ENCODE measurements at places on chromosomes 5 and 9.

GRCh38 chr5:160165137-160166068 lies 46.2 kb upstream of the PWWP2A start:
- no peak for DNase-seq

- peak; percentile 23 for DNase-seq
Observed at GRCh38 chr9:96135076-96135752, 166.8 kb downstream of the HSD17B3 start.

- no peak for DNase-seq
Observed at GRCh38 chr5:73394610-73395009, 54.0 kb downstream of the FOXD1 start.

DNA sequence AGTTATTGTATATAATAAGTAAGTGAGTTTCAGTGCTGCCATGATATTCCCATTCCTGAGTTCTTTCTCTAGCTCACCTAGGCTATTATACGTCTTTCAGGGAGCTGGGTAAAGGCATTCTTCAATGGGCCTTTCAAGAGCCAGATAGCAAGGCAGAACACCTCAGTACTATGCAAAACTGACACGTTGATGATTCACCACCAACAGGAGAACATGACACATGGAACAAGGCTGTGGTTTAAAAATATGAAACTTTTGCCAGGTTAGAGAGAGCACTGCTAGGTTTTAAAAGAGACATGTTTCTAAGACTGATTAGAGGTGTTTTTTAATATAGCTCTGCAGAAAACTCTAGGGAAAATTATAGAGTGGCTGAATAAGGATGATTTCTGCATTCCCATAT lies 95.9 kb downstream of the UGCG start:
- DNase-seq, result peak; percentile 76

DNA sequence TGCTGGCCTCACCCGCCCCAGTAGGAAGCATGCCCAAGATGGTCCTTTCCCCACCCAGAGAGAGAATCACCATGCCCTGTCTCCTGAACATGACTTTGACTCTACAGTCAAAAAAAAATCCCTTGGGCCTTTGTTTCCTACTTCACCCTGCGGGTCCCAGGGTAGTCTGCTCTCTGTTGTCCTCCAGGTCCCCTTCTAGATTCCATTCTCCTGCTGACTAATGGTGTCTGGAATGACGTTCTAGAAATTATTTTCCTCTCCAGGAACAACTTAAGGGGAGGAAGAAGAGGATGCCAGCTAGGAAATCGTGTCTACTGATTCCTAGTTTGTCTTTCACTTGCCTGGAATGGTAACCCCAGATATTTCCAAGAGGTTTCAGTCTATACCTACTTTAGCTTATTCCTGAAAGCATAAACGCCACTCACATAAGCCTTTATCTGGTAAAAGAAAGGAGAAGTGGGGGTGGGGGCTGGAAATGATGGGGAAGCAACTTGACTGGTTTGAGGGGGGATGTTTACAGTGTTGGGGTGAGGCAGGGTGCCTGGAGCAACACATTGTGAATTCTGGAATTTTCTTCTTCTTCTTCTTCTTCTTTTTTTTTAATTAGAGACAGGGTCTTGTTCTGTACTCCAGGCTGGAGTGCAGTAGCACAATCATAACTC lies 93.9 kb downstream of the SNX18 start:
- no peak for DNase-seq

DNA sequence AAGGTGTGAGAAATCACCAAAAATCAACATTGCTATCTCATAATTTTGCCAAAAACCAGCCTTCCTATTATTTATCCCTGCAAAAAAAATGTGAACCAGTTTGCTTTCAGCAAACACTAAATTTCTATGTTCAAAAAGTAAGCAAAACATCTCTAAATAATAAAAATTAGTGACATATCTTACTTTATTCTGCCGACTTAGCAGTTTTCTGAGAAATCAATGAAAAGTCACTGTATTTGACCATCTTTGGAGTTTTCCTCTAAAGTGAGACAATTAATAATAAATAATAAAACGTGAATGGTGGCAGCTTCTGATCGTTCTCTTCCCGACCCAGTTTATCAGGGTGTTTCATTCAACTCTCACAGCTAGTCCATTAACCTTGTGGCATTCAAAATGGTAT lies 158.6 kb upstream of the TARS1 start:
- no peak for DNase-seq

DNA sequence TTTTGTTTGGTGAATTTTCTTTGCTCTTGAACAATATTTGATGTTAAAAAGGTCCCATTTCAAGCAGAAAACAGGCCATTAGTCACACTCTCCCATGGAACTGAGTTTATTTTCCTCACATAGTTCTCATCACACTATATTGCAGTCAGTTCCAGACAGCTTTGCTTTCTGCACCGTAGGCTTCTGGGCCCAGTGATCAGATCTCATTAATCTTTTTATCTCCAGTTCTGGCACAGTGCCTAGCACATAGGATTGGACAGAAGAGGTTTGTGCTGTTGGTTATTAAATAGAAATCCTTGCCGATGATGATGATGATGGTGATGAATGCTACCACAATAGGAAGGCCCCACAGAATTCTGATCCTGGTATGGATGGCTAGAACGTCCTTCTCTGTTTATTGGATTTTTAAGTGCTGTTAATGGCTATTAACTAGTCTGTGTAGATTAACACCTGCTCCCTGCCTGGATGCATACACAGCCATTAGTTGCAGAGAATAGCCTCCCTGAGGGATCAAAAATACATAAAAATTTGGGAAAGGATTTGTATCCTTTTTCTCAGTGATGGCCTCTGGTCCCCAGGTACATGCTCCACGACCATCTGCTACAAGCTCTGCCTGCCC lies 52.0 kb upstream of the NTRK2 start:
- DNase-seq, result no peak

GRCh38 chr5:41951224-41951623 lies 26.1 kb downstream of the FBXO4 start:
- DNase-seq, result peak; percentile 31

DNA sequence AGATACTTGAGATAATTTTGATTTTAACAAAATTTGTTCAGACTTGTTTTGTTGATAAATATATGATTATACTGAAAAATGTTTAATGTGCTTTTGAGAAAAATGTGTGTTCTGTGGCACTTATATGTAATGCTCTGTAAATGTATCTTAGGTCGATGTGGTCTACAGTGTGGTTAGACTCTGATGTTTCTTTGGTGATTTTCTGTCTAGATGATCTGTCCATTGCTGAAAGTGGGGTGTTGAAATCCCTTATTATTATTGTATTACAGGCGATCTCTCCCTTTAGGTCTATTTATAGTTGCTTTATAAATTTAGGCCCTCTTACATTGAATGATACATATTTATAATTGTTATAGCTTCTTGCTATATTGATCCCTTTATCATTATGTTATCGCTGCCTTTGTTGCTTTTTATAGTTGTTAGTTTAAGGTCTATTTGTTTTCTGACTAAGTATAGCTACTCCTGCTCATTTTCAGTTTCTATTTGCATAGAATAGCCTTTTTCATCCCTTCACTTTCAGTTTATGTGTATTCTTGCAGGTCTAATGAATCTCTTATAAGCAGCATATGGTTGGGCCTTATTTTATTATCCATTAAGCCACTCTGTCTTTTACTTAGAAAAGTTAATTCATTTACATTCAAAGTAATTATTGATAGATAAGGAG lies 124.3 kb downstream of the MRPS30 start:
- peak; percentile 77 for DNase-seq

Data from MM.1S (cell line).